ENCODE measurements at places on chromosomes 7 and 10.

DNA sequence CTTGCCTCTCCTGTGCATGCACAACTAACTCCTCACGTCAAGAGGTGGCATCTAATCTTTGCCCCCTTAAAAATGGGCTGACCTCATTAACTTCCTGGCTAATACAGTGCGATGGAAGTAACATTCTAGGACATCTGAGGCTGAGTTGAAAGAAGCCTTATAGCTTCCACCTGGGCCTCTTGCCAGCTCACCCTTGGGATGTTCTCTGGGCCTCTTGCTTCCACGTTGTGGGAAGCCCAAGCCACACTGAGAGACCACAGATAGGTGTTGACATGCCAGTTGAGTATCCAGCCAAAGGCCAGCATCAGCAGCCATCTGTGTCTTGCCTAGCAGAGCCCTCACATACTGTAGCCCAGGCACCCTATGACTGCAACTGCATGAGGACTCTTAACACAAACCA, 60.8 kb upstream of the GDF10 start:
- DNase-seq: no peak

- DNase-seq: no peak
Observed at GRCh38 chr7:26681819-26682418, 182.5 kb downstream of the SKAP2 start.

DNA sequence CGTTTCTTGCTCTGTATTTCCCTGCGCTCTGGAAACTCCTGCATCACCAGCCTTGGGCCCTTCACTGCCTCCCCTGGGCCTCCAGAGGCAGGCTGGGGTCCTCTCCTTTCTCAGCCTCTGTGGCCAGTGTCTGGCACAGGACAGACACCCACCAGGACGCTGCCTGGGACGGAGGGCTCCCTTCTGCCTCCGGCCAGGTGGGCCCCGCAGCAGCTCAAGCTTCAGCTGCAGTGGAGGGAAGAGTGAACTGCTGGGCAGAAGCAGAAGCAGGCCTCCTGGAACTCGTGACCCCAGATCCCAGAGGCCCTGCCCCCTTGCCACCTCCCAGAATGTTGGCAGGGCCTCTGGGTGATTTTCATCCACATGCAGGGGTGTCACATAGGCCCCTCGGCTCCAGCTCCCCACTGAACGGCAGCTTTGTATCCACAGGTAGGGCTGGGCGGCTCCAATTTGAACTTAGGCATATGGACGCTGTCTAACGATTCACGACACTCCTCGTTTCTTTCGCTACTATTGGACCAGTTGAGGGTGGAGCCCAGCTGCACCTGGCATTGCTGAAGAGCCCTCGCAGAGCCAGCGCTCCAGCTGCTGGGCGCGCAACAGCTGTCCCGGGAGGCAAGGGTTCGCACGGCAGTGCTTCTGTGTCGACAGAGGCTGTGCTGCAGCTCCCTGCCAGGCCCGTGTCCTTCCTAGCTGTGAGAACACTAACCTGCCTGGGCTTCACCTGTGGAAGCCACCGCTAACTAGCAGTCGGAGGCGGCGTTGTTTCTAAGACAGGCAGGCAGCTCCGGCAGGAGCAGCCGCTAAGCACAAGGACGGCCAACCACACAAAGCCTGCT, 18.4 kb upstream of the GPR146 start:
- no peak for DNase-seq

- no peak for DNase-seq
Observed at GRCh38 chr7:22351878-22352277, 5.1 kb downstream of the RAPGEF5 start.

DNA sequence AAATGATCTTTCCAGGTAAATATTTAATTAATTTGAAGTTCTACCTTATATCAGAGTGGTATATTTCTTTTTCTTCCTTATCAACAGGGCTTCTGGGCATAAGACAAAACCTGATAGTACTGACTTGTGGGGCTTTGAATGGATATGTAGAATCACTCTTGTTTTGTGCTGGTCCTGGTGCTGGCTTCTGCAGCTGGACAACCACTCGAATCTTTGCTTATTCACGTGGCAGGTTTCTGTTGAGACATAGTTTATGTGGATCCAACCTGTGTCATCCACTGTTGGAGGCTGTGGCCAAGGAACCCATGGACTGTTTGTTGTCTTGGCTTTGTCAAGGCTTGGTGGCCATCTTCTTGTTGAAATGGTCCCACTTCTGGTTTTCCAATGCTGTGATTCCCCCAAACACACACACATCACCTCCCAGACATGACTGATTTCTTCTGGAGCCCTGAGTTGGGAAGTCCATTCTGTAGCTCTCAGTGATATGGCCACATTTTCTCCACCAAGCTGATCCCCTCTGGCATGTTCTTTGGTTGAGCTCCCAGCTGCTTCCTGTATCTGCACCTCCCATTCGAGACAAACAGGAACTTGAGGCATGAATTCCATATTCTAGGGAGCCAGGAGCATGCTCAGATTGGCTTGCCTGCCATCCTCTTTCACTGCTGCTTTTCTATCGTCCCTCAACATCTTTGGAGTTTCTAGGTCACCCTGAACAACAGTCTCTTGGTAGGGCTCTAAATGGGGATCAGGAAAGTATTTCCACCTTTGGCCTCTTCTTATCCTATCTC, 19.5 kb downstream of the TAS2R41 start:
- DNase-seq: no peak

DNA sequence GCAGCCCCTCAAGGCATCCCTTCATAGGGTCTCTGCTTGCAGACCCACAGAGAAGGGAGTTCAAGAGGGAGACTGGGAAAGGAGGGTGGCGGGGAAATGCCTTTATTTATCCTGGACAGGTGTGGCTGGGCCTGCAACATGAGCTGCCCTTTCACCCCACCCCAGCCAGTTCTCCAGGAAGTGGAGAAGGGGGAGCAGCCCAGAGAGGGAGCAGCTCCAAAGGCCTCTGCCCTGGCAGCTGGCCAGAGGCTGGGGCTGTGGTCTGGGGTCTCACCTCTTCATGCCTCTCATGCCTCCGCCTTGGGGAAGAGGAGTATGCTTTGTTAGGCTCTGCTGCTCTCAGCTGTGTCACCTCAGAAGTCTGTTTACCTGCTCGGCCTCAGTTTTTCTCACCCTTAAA, 3.1 kb downstream of the LDB3 start:
- DNase-seq: no peak

- DNase-seq: no peak
Observed at GRCh38 chr10:92837456-92837855, 10.9 kb upstream of the EXOC6 start.

GRCh38 chr10:122460891-122461293, 461 bp upstream of the HTRA1 start:
- no peak for DNase-seq

GRCh38 chr7:87475359-87476178, at the start of gene ABCB4:
TSS of gene ABCB4 (minus strand) at chr7:87475680. CDS start at chr7:87475465, 215 bp downstream.
- DNase-seq: peak; percentile 1

GRCh38 chr10:75876710-75877109, 445.3 kb downstream of the LRMDA start:
- DNase-seq: no peak

- no peak for DNase-seq
Observed at GRCh38 chr10:32692174-32692573, 246.2 kb downstream of the CCDC7 start.

DNA sequence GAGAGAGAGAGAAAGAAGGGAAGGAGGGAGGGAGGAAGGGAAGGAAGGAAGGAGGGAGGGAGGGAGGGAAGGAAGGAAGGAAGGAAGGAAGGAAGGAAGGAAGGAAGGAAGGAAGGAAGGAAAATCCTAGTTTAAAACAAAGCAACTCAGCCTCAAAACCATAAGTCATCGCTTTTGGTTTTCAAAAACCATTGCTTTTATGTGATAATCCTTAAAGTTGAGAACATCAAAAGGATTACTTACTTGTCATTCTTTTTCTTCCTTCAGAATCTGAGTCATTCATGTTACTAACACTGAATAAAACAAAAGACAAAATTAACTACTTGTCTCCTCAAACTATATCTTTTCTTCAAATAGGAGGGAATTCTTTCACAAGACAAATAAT, 21.6 kb upstream of the PDSS1 start:
- DNase-seq: no peak

DNA sequence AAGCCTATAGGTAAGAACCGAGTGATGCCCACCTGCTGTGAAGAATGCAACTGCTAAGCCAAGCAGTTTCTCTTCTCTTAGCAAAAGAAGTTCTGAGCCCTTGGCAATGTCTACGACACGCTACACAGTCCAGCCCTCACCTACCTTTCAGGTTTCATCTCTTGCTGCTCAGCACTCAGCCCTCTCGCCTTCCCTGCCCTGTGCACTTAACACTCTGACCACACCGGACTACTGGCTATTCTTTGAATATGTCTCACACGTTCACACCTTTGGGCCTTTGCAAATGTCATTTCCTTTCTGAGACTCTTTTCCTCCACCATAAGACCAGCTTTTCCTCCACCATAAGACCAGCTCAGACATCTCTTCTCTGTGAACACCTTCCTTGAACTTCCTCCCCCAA, 67.0 kb upstream of the ITGB1 start:
- DNase-seq: no peak

- no peak for DNase-seq
Observed at GRCh38 chr10:51366044-51366443, 291.8 kb downstream of the PRKG1 start.

GRCh38 chr10:22324413-22324812, 3.5 kb downstream of the BMI1 start:
- no peak for DNase-seq

DNA sequence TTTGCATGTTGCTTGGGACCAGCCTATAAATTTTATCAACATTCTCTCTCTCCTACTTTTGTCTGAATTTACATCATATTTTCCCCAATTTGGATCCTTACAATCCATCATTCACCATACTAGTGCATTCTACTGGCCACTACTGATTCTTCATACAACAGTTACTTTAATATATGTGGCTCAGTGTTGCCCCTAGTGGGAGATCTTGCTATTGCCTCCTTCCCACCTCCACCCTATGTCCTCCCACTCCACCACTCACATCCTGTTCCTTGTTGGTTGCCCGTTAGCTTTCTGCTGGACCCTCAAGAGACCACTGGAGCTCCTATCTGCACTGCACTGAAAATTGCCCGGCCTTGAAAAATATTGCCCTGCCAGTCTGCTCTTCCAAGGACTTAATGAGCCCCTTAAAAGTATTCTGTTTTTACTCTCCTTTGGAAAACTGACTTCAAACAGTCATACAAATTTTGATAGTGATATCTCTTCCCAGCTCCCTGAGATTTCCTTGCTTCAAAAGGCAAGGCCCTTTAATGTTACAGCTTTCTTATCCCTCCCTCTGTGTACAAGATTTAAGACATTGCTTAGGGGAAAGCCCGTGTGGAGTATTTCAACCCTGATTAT, 243.2 kb upstream of the TMEM229A start:
- no peak for DNase-seq

- DNase-seq: no peak
Observed at GRCh38 chr10:88810196-88810961, 7.8 kb downstream of the LIPM start.

- DNase-seq: no peak
Observed at GRCh38 chr10:48209241-48209640, 65.3 kb downstream of the FRMPD2 start.

GRCh38 chr7:49127359-49127913, 203.1 kb downstream of the CDC14C start:
- DNase-seq: no peak

DNA sequence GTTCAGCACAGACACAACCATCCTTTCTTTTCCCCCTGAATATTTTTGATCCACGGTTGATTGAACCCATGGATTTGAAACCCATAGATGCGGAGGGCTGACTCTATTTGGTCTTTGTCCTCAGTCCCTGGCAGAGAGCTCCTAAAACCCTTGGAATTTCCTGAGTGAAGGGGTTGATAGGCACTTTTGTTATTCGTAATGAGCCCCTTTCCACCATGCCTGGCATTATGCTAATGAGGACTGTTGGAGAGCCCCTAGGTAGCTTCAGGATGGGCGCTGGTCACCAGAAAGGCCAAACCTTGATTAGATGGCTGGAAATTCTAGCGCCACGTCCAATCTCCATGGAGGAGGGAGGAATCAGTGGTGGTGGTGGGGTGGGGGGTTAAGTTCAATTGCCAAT, 205.8 kb upstream of the GRB10 start:
- no peak for DNase-seq

- no peak for DNase-seq
Observed at GRCh38 chr7:75962607-75963380, 31.6 kb downstream of the TMEM120A start.

DNA sequence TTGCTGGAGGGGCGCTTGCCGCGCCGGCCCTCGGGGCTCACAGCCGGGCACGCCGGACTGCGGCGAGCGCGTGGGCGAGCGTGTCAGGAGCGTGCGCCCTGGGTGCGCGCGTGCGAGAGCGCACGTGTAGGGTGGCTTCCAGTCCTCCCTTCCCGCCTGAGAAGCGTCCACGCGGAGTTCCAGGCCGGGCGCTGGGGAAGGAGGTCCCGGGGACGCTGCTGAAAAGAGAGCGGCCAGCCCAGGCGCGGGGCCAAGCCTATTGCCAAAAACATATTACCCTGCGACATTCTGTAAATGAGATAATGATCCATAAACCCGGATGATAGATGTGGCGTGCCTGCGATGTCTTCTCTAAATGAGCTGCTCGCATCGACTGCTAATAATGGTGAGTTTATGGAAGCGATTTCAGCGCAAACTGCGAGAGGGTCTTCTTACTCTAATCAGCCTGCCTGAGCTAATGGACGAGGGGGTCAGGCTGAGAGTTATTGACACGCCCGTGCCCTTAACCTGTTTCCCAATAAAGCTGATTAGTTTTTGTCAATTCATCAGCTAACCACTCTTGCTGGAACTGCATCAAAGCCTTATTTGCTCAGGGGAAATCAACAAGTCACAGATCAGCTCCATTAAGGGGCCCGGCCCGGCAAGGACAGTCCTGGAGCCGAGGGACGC, 8.0 kb upstream of the MNX1 start:
- DNase-seq: no peak

GRCh38 chr10:44935201-44935965, 24.2 kb upstream of the RASSF4 start:
- DNase-seq: no peak

GRCh38 chr10:79137826-79138225, 69.1 kb downstream of the ZMIZ1 start:
- peak; percentile 48 for DNase-seq

DNA sequence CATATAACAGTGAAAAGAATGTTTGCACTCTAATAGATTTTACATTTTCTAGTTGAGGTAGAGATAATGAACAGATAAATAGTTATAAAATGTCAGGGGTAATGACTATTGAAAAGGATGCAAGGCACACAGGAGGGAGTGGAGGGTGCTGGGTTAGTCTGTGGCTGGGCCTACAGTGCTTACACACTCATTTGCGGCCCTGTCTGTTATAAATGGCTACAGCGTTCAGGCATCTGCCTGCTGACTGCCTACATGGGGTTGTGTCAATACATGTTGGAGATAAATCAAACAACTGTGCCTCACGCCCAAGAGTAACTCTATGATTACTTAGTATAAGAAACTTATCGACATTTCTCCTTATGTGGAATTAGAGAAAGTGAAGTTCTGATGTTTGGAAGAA, 313.3 kb downstream of the ACTR3B start:
- no peak for DNase-seq

- peak; percentile 22 for DNase-seq
Observed at GRCh38 chr10:86261941-86262687, 104.5 kb downstream of the GRID1 start.

- no peak for DNase-seq
Observed at GRCh38 chr10:59177031-59177797, 771 bp downstream of the PHYHIPL start.
